ENCODE measurements at places on chromosomes 7 and 10.

GRCh38 chr7:135083005-135083404, 64.9 kb upstream of the TMEM140 start:
- no peak for DNase-seq

DNA sequence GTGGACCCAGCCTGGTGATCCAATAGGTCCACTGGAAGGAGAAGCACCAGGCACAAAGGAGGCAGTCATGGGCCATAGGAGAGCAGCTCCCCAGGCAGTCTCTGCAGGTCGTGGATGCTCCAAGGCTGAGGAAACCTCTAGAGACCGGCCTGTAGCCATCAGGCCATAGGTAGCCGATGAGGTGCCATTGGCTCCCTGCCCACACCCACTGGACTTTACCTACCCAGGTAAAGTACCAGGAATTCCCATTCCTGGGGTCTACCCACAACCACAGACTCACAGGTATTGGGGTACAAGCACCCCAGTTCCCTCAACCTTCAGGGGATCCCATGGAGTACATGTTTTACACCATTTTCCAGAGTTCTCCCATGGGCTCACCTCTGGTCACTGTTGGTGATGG, 188.0 kb upstream of the TCERG1L start:
- no peak for DNase-seq

GRCh38 chr10:76874176-76874575, 763.4 kb downstream of the KCNMA1 start:
- DNase-seq = peak; percentile 36

GRCh38 chr10:20962165-20962564, 65.1 kb upstream of the NEBL start:
- no peak for DNase-seq

DNA sequence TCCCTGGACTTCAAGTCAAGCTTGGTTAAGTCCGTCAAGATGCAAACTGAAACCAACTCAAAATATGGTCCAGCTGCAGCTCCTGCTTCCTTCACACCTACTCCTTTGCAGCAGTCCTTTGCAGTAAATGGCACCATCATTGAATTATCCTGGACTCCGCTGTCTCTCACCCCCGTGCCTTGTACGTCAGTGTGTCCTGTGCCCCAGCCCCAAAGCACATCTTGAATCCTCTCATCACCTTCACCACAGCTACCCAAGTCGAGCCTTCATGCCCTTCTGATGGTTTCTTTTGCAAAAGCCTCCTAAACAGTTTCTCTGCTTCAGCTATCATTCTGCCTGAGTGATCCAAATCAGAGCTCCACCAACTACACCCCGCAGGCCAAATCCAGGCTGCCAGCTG, 88.4 kb upstream of the LEP start:
- DNase-seq = no peak

DNA sequence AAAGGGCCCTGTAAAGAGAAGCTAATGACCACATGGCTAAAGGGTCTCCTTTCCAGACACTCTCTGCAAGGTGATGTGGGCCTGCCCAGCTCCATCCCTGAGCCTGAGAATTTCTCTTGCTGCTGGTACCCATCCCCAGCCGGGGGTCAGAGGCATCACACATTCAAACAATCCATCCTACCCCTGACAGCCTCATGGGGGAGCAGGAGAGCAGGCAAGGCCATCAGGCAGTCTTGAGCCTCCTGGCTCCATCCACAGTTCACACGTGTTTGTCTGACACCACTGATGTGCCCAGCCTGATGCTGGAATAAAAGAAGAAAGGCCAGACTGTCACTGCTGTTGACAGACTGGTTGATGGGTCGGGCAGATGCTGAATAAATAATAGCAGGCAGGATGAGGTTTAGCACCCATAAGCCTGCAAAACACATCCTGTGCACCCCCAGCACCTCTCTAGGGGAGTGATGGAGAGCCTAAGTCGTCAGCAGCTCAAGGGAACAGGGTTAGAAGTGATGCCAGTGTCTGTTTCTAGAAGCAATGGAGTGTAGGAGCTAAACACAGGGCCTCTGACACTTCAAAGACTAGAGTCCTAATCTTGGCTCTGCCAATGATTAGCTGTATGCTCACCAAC, 43.5 kb downstream of the TLL2 start:
- peak; percentile 32 for DNase-seq

GRCh38 chr10:47402641-47403301, 18.7 kb upstream of the ZNF488 start:
- DNase-seq = no peak

DNA sequence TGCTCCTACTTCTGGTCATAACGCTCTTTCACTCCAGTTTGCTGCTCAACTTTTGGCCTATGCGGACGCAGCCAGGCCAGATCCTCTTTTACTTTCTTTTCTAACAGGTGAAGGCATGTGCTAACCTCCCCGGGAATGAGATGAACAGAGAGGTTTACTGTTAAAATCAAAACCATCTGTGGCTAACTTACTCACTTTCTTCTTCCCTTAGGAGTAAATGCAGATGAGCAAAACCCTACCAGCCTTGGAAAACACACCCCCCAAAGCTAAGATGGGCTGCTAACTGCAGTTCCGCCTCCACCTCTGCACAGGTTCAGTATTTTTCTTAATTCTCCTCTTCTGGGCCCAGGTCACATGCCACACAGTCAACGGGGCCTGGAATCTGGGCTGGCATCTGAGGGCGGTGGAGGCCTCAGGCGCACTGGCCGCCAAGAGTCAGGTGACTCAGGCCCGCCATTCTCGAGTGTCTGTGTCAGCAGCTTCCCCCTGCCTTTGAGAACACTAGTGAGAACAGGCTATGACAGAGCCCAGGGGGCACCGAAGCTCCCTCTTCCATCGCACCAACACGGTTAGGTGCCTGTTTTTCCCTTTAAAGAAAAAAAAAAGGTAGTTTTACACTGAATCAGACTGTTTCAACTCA, 11.1 kb downstream of the FAM53B start:
- DNase-seq = no peak

- DNase-seq = no peak
Observed at GRCh38 chr10:5040781-5041470, 37.3 kb upstream of the AKR1C2 start.

DNA sequence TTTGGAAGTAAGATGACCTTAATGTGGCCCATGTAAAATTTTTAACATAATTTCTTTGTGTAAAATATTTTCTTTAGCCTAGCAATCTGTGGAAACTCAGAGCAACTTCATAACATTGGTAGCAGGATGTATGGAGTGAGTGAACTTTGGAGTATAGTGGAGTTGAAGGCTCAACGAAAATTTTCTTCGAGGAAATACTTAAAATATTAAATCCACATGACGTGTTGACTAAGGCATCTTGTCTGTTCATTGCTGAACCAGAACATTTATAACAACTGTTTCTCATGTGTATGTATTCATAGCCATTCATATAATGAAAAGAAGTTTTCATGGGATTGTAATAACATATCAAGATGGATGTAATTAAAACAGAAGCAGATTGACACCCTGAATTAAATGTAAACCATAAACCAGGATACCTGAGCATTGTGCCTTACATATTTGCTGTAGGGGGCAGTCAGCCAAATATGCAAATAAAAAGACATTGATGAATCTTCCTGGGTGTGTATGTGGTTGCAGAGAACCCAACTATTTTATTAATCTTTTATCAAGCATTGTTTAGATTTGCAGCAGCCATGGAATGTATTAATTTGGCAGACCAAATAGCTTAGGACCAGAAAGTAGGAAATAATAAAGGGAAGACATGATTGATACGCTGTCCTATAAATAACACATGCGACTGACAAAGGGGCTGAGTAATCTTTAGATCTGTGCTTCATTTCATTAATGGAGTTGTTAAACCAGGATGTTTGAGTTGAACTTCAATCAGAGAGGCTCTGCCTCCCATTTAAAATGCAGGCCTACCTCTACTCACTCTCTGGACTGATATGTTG, 11.5 kb downstream of the AUTS2 start:
- no peak for DNase-seq

DNA sequence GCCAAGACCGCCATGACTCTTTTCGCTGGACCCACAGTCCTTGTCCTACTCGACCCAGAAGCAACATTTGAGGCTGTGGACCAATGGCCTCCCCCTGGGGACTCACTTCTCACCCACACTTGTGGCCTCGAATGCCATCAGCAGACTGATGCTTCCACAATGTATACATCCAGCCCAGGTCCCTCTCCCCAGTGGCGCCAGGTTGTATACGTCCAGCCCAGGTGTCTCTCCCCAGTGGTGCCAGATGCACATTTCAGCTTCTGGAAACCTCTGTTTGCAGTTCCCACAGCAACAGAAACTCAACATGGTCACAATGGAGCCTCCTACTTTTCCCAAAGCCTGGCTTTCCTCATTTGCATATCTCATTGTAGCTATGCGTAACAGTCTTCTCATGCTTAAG, 210.5 kb upstream of the RNF32 start:
- DNase-seq = no peak

- DNase-seq = no peak
Observed at GRCh38 chr10:14384915-14385314, 54.2 kb upstream of the FRMD4A start.

DNA sequence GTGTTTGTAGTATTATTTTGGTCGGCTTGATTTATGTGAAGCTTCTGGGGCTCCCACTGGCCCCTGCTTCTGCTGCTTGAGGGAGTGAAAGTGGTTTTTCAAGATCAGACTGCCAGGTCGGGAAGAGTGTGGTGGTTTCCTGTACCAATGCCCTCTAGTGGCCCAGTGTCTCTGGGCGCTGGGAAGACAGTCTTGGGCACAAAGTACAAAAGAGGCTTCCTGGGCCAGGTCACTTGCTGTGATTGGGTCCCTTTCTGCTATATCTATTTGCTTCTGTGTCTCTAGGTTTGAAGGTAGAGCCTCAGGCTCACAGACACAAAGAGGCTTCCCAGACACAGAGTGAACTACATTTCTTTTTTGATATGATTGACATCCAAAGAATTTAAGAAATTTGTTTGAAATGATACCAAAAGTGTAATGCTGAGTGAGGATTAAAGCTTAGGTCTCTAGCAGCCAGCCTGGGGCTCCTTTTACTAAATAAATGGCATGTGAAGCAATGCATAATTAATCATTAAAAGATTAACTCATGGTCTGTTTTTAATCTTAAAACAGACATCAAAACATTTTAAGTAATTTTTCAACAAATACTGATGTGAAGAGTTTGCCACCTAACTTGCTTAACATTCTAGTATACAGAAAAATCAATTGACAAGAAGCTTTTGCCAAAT, 36.3 kb downstream of the ABCB1 start:
- peak; percentile 54 for DNase-seq

DNA sequence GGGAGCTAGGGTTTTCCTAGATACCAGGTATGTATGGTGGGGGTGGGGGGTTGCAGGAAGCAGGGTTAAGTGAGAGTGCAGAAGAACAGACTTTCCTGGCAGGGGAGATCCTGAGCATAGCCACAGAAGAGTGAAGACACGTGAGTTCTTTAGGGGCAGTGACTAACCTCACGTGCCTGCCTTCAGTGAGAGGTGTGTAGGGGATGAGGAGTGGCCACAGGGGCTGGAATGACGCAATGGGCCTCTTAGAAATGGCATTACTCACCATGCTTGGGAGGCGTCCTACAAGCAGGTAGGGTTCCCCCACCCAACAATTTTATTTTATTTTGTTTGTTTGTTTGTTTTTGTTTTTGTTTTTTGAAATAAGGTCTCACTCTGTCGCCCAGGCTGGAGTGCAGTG, 698.6 kb upstream of the NRP1 start:
- no peak for DNase-seq

DNA sequence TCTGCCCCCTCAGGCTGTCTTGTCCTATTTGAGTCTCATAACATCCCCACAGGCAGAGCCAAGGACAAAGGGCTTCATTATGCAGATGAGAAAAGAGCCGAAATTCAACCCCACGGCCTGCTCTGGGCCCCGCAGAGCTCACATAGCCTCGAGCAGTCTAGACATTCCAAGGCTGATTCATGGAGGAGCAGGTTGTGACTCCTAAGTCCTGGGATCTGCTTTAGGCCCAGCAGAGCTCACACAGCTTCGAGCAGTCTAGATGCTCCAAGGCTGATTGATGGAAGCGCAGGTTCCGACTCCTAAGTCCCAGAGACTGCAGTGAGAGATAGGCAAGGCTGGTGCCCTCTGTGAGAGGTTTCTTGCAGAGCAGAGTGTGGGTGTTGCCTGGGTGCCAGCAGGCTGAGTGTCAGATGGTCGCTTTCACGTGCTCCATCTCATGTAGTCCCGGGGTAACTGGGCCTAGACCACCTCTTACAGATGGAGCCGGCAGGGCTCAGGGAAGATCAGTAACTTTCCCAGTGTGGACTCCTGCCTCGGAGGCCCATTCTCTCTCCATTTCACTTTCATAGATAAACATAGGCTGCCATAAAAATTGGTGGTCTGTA, 436.1 kb upstream of the FOXK1 start:
- no peak for DNase-seq
